ENCODE measurements at places on chromosomes 16 and 17.
A peak's percentile ranks its signal among the peaks of the same experiment; 100 is the strongest.

GRCh38 chr17:68199837-68200688 is 47.8 kb upstream of the AMZ2 start:
- DNase-seq = no peak

DNA sequence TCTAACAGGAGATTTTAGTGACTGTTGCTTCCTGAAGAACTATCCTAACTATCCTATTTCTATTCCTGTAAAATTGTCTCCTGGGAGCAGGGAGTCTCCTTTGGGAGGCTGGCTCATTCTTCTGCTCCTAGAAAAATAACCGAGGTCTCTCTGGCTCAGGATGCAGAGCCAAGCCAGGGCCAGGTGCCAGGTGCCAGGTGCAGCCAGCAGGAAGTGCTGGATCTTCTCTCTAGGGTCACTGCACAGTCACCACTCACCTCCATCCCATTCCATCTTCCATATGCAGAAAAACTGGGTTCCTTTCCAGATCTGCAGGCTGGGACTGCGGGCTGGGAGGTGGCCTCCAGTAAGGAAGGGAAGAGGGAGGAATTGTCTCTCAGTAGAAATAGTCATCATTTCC is 3.8 kb upstream of the TMC7 start:
- no peak for DNase-seq

- no peak for DNase-seq
These were observed 82.0 kb downstream of the MRM1 start for GRCh38 chr17:36683387-36683786.

- DNase-seq = no peak
These were observed 11.4 kb downstream of the KRABD2 start for GRCh38 chr17:8365143-8365542.

DNA sequence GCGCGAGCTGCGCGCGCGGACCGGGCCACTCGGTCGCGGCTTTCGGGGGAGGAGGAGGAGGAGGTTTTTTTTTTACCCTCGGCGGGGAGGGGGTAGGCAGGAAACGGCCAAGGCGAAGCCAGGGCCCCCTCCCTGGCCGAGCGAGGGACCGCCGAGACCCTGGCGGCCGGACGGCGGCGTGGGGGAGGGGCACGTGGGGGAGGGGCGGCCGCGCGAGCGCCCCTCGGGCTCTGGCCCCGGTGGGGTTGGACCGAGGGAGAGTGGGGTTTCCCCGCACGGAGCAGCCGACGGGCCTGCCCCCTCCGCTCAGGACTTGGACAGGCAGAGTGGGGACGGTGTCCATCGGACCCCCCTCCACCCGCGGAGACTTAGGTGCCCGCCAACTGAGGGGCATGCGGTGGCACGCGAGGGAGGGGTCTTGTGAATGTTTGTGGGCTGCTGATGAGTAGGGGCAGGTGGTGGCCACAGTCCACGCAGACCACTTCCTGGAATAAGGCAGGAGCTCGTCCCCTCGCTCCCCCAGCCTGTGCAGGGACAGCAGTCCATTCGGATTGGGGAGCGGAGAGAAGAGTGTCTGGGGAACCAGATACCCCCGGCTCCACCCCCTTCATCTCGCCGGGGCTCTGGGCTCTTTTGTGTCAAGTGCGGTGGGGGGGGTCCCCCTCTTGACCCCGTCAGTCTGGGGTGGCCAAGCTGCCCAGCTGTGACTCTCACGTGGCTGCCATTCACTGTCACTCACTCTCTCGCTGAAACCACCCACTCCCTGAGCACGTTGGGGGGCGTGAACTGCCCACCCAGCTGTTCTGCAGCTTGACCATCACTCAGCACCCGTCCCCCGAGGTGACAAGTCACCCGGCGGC is 3.0 kb upstream of the CHD3 start:
- peak; percentile 44 for DNase-seq

DNA sequence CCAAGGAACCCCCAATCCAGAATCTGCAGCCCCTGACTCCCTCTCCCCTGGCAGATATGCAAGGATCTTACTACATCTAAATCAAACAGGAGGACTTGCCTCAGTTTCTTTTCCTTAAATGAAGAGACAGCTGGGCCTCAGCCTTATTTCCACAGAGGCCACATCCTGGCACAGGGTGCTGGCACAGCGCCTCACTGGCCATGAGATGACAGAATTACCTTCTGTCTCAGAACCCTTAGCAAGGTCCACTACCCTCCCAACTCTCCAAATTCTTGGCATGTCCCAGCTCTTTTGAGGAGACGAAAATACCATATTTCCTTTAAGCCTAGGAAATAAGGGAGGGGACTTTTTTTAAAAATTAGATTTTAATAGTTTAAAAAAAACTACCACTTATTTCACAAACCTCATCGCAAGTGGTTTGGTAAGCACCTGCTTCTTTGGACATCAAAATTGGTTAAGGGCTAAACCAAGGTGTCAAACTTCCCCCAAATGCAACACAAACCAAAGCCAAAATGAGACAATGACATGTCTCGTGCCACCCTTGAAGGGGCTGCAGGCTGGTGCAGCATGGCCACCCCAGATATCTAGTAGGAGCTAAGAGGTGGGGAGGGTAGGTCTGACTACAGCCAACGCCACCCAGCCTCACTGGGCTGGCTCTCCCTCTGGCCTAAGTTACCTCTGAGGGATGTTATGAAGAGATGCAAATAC is 25.3 kb downstream of the FAM117A start:
- DNase-seq = no peak

DNA sequence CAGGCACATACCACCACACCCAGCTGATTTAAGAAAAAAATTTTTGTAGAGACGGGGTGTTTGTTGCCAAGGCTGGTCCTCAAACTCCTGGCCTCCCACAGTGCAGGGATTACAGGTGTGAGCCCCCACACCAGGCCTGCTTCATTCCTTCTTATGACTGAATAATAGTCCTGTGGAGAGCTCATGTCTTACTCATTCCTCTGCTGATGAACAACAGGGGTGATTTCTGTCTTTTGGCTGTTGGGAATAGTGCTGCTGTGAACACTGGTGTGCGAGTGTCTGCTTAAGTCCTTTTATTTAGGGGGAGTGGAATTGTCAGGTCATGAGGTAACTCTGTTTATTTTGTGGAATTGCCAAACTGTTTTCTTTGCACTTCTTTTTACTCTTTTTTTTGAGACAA is 2.7 kb upstream of the CTRB1 start:
- no peak for DNase-seq

GRCh38 chr16:83661656-83662055 is 146.1 kb upstream of the HSBP1 start:
- DNase-seq = no peak

GRCh38 chr16:1639282-1639681 is 27.1 kb downstream of the CRAMP1 start:
- DNase-seq = no peak

DNA sequence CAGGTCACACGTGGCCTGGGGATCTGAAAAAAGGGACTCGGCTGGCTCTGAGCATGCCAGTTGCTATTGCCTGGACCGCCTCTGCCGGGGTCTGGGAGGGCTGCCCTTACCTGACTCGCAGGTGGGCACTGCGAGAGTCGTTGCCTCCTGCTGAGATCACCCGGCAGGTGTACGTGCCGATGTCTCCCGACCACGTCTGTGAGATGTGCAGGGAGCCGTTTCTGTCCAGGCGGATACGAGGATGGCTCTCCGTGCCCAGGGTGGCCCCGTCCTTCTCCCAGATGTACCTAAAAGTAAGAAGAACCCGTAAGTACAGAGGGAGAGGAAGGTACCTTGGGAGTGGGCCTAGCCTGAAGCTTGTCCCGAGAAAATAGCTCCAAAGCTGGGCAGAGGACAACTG is 112.0 kb upstream of the CDC42EP4 start:
- no peak for DNase-seq

DNA sequence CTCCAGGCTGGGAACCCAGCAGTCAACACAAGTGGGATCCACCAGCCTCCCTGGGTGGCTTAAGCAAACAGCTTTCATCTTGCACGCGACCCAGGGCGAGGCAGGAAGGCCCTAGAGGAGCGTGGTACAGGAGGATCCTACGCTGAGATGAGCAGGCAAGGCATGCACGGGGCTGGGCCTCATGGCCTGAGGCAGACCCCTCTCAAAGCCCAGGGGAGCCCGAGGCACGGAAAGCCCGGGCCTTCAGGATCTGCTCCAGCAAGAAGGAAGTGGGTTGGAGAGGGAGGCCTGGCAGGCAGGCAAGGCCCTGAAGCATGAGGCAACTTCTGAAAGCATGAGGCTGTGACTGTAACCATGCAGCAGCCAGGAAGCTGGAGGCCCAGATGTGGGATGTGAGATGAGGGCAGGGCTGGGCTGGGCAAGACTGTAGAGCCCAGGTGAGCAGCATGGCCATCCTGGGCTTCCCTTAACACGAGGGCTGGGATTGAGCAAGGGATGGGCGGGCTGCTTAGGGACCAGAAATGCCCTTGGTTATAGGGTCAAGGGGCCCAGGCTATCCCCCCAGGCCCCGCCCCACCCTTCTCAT is 338.7 kb downstream of the C16orf95 start:
- DNase-seq = no peak

DNA sequence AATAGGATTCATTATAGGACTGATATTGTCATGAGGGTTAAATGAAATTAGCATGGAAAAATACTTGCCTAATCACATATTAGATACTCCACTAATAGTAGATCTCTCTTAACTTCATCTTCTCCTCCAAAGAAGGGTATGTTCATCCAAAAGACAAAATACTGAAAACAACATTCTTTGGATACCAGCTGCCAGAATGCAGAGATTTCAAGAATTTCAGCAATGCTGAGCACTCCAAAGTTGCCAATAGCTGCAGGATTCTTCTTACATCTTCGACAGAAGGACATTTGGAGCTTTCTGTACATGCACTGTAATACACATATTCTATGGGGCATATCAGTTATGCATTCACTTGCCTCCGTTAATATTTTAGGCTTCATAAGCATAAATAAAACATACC is 436.5 kb downstream of the HAPSTR1 start:
- DNase-seq = no peak

- DNase-seq = no peak
These were observed 1400.1 kb downstream of the CDH8 start for GRCh38 chr16:60636117-60636516.

GRCh38 chr16:23434380-23434779 is 18.6 kb downstream of the COG7 start:
- DNase-seq = peak; percentile 58

GRCh38 chr17:17959520-17960361 is 12.5 kb downstream of the TOM1L2 start:
- DNase-seq = no peak

GRCh38 chr17:36092230-36092629 is 2.3 kb upstream of the CCL3 start:
- peak; percentile 26 for DNase-seq

- DNase-seq = no peak
These were observed 140.0 kb downstream of the CHD9NB start for GRCh38 chr16:52912565-52913173.

GRCh38 chr16:66369055-66369592 is 2.6 kb downstream of the CDH5 start:
- DNase-seq = no peak

DNA sequence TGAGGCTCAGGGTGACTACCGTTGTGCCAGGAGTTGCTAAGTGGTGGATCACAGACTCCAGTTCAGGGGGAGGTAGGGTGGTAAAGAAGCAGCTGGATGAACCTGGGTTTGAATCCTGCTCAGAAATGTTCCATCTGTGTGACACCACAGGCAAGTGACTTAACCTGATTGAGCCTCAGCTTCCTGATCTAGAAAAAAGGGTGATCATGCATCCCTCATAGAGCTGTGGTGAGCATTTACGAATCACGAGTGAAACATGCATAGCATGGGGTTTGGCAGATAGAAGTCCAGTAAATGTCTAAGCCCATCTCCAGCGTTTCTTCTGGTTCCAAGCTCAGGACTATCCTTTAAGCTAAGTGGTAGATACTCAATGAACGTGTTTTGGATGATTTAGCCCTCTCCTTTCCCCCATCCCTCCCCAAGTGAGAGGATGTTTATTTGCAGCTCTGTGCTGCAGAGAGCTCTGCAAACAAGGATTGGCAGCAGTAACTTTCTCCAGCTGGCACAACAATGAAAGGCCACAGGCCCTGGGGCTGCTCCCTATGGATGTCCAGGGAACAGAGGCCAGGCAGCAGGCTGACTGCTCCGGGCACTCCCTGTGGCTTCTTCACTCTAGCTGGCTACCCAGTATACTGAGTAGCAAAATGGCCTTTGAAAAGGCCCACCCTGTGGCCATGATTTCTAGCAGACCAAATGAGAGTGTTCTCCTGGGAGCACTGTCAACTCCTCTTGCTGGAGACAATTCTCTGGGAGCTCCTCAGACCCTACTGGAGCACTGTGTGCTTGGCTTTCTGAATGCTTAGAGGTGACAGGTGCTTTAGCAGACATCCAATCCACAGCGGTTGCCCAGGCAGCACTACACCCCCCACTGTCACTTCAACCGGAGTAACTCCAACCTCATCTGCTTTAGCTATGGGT is 21.3 kb downstream of the CA4 start:
- no peak for DNase-seq

- DNase-seq = no peak
These were observed 46.0 kb downstream of the BANP start for GRCh38 chr16:87996962-87997880.

DNA sequence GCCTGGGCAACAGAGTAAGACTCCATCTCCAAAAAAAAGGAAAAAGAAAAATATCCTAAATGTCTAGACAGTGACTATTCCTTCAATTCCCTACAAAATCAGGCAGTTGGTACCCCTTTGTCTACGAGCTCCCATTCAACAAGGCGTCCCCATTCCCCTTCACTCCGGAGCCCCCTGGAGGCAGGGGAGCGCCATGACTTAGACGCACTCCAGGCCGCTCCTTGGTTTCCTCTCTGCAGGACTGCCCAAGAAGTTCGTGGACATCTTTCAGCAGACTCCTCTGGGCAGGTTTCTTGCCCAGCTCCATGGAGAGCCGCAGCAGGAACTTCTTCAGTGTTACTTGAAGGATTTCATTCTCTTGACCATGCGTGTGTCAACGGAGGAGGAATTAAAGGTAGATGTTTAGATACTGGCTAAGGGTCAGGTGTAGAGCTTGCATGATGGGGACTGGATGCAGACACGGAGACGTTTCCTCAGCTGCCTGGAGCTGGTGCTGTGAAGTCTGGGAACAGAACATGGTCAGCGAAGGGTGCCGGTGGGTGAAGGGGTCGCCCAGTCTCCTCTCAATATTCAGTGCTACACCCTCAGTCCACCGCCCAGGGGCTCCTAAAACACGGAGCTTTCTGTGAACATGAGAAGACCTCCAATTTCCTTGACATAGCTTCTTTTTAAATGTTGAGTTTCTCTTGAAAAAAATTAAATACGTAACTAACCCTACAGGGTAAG is 53.3 kb upstream of the ENDOV start:
- DNase-seq = no peak

DNA sequence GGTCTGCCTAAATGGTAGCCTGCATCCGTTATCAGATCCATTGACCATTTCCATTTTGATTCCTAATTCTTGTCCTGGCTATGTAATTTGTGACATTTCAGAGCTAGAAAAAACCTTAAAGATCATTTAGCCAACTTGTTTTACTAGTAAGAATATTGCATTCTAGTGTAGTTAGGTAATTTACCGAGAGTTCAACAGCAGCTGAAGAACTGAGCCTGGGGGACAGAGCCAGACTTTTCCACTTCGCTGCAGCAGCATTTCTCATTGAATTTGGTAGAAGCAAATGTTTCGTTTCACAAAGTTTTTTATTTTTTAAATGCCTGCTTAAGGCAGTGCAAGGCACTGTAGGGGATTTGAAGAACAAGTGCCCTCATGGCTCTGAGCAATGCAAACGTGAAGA is 59.2 kb upstream of the MARCHF10 start:
- DNase-seq = no peak

GRCh38 chr17:11245187-11245586 is 4.2 kb downstream of the SHISA6 start:
- no peak for DNase-seq

GRCh38 chr16:86431540-86431939 is 78.8 kb upstream of the FOXF1 start:
- no peak for DNase-seq
